NCI-H1930 (cell line): ENCODE measurements at places on chromosomes 16 and 17.

- DNase-seq: no peak
These were observed 3.2 kb downstream of the NDE1 start for GRCh38 chr16:15653227-15653626.

DNA sequence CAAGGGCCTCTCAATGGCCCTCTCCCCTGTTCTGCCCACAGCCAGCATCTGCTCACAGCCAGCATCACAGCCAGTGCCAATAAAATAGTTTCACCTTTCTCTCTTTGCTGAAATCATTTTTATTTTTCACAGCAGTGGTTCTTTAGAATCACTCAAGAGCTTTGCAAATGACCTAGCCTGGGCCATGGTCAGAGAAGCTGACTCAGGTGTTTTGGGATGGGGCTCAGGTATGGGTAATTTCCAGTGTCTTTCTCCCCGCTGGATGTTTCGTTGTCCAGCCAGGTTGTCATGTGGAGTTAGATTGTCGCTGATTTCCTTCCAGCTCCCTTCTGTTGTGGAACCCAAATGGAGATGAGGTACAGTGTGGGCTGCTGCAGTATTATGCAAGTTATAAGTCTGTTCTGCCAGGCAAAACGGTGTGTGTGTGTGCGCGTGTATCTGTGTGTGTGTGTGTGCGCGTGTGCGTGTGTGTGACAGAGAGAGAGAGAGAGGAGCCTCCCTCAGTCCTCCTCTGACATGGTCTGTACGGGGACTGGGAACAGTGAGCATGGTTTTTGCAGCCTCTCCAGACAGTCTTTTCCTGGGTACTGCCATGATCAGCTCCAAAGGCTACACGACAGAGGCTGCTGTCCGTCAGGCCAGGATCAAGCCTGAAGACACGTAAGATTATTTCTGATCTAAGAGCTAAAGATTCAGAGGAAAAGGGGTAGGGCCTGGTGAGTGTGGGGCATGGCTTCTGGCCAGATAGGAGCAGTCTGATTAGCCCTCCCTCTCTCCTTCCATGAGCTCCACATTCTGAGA is 1.4 kb upstream of the PMP22 start:
- no peak for DNase-seq

DNA sequence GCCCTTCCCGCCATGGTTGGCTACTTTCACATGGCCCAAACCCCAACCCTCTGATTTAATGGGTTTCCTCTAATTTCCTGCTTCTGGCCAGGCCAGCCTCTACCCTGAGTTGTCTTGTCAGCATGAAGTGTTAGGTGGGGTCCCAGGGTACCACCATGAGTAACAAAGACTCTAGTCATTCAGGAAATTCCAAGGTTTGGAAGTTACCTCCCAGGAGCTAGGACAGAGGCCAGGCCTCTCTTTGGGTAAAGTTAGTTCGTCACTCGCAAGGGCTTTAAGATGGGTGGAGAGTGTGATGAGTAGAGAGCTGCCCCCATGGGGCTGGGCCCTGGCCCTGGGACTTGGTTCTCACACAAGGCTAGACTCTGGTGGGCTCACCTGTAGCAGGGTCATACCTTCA is 54.6 kb downstream of the PLD6 start:
- DNase-seq: no peak

GRCh38 chr16:4517812-4518680 is 20.5 kb downstream of the CDIP1 start:
- peak; percentile 39 for DNase-seq

- DNase-seq: no peak
These were observed 13.8 kb downstream of the PKD1 start for GRCh38 chr16:2121853-2122252.

DNA sequence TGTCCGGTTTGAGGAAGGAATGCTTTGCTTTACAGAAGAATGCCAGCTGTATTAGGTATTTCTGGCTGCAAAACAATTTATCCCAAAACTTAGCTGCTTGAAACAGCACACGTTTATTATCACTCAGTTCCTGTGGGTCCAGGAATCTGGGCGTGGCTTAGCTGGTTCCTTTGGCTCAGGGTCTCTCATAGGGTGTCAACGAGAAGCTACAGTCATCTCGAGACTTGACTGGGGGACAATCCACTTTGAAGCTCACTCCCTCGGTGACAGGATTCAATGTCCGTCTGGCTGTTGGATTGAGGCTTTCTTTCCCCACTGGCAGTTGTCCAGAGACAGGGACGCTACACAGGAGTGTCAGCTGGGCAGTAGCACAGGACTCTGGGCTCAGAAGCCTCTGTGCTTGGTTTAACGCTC is 9.6 kb upstream of the RHBDF2 start:
- DNase-seq: no peak

- DNase-seq: no peak
These were observed 9.7 kb downstream of the CCDC57 start for GRCh38 chr17:82202981-82203380.

DNA sequence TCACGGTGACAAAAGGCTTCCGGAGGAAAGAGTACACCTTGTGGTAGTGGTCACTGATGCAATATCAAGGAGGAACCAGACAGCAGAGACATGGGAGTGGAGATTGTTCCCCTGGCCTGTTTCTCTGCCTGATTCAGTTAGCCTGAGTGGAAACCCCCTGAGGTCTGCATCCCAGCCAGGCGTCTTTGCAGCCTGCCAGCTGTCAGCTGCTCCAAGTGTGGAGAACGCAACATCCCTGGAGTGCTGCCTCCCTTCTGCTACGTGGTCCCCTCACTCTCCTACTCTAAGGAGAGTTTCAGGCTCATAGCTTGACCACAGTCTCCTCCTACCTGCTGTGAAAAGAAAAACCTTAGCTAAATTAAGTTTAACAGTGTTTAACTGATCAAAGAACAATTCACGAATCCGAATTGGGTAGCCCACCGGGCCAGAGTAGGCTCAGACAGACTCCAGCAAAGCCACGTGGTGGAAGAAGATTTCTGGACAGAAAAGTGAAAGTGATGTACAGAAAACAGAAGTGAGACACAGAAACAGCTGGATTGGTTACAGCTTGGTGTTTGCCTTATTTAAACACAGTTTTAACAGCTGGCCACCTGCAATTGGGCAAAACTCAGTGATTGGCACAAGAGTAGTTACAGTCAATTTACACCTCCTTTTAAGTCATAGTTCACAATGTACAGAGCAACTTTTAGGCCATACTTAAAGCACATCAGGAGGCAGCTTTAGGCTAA is 188.6 kb downstream of the DNAH9 start:
- no peak for DNase-seq

- DNase-seq: no peak
These were observed 339.4 kb downstream of the SEC14L1 start for GRCh38 chr17:77480199-77480508.

DNA sequence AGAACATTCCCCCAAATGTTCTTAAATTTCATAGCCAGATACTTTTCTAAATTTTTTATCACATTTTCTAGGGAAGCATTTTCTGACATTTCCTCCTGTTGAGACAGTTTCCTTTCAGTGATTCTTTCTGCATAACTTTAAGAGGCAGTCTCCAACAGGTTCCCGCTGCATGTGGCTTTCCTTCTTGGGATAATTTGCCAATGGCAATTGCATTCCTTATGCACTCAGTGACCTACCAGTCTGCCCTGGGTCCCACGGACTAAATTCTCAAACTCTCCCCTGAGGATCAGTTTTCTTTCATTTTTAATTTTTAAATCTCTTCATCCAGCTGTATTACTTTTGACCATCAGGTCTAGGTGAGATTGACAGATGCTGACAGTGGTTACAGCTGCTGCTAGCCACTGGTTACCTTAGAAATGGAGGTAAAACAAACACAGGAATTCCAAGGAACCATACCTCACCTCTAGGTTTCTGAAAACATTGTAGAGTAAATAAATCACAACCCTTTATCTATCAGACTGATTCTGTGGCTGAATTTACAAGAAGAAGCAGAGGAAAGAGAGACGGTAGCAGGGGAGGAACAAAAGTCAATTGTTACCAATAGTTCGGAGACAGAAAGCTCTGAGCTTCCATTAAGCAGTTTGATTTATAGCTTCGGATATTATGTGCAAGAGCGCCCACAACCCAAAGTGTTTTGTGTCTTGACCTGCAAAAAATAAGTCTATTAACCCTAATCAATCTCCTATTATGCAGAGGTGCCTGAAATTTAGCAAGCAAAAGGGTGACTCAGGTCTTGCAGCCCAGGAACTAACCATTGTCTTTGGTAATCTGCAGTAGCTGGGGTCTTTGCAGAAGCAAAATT is 216.0 kb downstream of the PMP22 start:
- DNase-seq: no peak

DNA sequence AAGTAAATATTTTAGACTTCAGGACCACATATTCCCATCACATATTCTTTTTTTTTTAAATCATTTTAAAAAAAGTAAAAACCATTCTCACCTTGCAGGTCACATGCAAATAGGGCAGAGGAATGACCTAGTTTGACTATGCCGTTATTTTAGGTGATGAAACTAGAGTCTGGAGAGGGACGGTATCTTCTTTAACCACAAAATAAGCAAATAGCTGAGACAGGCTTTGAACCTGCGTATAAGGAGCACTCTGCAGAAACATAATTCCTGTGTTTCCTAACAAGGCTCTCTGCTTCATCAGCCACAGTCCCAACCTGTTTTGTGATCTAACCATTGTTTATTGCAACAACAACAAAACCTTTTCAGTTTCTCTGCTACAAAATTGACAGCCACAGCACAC is 121.5 kb downstream of the PCTP start:
- DNase-seq: no peak

- DNase-seq: no peak
These were observed 17.1 kb downstream of the RAI1 start for GRCh38 chr17:17698371-17698770.

DNA sequence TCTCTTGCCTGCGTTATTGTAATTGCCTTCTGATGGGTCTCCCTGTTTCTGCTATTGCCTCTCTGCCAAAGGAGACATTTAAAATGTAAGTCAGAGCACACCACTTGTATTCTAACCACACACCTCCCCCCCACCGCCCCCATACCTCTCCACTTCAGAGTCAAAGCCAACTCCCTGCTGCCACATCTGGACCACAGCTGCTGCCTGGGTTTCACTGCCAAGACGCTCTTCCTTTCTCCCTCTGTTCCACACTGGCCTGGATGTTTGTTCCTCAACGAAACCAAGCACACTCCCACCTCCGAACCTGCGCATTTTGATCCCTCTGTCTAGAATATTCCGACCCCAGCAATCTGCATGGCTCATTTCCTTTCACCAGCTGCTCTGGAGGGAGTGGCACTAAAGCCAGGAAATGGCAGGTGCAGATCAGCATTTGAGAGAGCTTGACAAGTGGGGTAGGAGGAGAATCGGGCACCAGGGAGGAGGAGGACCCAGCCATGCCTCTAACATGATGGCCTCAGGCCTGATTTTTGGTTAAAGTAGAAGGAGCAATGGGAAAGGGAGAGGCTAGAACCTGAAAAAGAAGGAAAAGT is 92.4 kb upstream of the HS3ST2 start:
- DNase-seq: no peak

DNA sequence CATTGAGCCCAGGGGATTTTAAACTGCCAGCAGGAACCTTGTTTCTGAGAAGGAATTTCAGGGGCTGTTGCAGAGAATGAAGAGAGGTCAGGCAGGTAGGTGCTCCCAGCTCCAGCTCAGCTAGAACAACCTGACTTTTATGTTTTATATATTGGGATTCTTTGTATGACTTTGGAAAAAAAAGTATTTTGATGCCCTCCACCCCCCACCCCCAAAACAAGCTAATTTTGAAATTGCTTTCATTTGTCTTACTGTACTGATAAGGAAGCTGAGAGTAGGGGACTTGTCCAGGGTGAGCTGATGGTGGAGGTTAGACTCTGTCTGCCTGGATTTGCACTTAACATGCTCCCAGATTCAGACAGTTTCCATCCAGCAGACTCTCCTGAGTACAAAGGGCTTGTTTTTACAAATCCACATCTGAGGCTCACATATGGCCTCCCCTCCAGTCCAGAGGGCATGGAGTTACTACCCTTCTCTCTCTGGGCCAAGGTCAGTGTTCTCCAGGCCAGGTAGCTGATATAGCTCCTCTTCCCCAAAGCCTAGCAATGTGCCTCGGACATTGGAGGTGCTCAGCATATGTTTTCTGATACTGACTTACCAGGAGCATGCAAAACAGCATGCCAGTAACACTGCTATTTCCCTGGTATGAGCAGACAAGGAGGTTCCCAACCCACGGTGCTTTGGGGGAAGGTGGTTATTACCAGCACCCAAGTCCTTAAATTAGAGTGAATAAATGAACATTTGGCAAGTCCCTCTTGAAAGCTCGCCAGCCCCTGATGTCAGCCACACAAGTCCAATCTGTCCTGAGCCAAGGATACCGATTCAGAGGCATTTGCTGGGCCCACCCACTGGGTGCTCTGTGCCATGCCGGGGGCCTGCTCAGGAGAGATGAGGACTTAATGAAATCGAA is 11.3 kb downstream of the STX1B start:
- DNase-seq: no peak

GRCh38 chr17:56038131-56038530 is 115.1 kb upstream of the ANKFN1 start:
- no peak for DNase-seq

DNA sequence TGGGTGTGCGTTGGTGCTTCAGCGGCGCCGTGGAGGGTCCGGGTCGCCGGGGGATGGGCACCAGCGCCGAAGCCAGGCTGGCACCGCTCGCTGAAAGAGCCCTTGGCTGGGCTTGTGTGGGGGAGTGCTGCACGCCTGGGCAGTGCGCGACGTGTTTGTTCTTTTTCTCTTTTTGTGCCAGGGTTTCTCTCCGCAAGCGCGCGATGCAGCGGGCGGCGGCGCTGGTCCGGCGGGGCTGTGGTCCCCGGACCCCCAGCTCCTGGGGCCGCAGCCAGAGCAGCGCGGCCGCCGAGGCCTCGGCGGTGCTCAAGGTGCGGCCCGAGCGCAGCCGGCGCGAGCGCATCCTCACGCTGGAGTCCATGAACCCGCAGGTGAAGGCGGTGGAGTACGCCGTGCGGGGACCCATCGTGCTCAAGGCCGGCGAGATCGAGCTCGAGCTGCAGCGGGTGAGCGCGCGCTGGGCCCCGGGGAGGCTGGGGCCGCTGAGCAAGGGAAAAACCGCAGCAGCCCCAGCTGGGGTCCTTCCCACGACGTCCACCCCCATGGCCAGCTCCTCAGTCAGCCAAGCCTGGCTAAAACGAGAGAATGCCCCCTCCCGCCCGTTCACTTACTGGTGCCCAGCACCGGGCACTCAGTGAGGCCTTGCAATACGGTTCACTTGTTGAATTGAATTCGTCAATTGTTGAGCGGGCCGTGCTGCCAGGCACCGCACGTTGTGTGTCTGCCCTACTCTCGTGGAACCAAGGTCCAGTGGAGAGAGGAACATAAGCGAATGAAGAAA is 541 bp downstream of the GPT2 start:
- DNase-seq: no peak

GRCh38 chr17:18059283-18059682 is 20.1 kb downstream of the GID4 start:
- no peak for DNase-seq
